SW 1271 (cell line): ENCODE measurements at places on chromosomes 6 and 20.

DNA sequence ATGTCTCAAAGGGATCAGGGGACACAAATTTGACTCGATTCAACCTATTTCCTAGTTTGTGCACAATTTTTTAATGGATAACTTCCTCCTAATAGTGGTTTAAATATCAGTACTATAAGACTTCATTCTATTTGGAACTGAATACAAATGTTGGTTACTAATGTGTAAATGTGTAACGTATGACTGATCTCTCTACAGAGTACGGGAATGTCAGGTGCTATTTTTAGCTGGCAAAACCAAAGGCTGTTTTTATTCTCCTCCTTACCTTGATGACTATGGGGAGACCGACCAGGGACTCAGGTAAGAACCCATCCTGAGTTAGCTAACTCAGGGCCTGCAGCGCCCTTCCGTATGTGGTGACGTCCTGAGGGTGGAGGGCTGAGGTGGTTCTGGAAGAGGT lies 33.0 kb downstream of the PRPH2 start:
- DNase-seq = no peak

DNA sequence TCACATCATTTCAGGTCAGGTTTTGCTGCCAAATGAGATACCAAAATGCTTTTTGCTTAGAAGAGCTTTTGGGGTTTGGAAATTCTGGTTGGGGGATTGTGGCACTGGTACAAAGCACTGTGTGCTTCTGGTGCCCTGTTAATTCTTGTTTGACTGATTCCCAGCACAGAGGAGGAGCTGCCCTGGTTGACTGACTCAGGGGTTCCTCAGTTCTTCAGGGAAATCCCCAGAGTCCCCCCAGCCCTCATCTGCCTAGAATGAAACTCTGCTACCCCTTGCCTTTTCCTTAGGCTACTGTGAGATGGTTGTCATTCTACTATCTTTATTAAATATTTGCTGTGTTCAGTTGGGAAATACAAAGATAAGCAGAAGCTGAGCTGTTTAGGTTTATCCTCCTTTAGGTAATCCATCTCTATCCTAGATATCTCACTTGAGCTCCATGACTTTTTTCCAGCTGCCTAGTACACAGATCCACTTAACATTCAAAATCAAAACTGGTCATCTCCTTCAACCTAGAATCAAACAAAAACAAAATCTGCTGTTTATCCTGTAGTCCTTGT lies 24.9 kb upstream of the TSPYL1 start:
- DNase-seq = no peak

- DNase-seq = no peak
Measured at GRCh38 chr20:56656632-56657031, 27.5 kb downstream of the TFAP2C start.

DNA sequence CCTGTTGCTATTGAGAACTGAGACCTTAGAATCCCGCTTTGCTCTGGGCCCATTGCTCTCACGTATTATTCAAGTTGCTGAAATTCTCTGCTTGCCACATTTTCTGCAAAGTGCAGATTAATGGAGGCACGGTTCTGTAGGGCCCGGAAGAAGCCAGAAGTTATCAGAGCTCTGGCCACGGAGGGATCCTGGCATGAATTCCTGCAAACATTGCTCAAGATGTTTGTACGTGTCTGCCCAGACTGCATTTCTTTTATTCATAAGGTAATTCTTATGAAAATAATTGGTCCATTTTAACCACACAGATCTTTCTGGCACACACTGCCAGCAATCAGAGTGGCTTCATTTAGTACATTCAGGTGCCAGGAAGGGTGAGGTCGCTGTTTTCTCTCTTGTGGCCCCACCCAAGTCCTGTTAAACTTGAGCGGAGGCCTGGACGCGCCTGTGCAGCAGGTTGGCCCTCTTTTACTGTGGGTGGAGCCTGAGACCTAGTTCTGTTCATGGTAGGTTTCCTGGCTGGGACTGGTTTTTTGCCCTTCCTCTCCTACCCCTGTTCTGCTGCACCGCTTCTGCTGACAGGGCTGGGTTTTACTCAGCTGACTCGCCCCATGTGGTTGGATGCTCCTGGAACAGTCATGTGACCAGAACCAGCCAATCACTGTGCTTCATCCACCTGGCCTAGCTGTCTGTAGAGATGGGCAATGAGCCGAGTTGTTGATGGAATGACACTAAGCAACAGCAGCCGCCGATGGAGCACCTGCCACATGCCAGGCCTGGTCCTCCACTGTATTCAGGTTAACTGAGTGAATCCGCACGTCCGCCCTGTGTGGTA lies 230.2 kb downstream of the CDH4 start:
- no peak for DNase-seq

- DNase-seq = no peak
Measured at GRCh38 chr6:142907544-142907943, 37.4 kb downstream of the HIVEP2 start.

DNA sequence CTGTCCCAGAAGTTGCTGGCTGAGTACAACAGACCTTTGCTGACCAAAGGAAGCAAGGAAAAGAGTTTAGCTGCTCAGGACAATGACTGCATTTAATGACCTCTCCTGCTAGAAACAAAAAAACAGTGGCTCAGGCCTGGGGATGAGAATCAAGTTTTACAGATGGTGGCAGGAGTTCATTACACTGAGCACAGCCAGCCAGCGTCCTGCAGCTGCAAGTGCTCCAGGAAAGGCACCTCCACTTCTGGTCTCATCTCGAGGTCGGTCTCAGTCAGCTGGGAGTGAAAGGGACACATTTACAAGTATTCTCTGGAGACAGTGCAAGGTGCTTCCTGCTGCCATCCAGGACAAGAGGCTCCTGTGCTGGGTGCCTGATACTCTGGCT lies 362.7 kb downstream of the THBS2 start:
- no peak for DNase-seq

- DNase-seq = no peak
Measured at GRCh38 chr6:127464881-127465459, 5.8 kb upstream of the KIAA0408 start.

- no peak for DNase-seq
Measured at GRCh38 chr20:47484303-47484702, 17.4 kb upstream of the NCOA3 start.

- DNase-seq = no peak
Measured at GRCh38 chr6:3324262-3324942, 65.7 kb downstream of the PSMG4 start.

DNA sequence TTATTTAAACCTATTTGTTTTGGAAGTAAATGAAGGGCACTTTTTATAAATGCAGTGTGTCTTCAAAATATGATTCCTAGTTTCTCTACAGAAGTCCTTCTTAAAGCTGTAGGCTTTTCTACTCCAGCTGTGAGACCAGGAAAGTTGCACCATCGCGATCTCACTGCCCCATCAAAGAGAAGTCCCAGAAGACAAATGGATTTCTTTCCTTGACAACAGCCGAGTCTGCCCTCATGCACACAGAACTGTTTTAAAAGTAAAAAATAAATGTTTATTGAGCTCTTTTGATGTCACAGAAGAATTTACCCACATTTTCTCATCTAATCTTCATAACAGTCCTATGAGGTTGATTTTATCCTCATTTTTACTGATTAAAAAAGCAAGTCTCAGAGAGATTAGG lies 324.4 kb upstream of the NT5E start:
- no peak for DNase-seq

GRCh38 chr6:90369651-90370050 lies 73.0 kb upstream of the BACH2 start:
- no peak for DNase-seq

DNA sequence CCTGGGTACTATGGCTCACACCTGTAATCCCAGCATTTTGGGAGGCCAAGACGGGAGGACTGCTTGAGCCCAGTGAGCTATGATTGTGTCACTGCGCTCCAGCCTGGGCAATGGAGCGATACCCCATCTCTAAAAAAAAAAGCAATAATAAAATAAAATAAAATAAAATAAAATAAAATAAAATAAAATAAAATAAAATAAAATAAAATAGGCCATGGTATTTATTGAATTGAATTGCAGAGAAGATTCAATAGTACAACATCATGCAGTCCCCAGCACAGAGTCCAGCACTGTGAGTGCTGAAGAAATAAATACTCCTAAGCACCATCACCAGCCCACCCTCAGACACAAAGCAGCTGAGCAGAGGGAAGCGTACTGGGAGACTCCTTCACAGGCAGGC lies 144.7 kb downstream of the RALGAPA2 start:
- no peak for DNase-seq

GRCh38 chr6:66029391-66029790 lies 322.4 kb upstream of the EYS start:
- no peak for DNase-seq

DNA sequence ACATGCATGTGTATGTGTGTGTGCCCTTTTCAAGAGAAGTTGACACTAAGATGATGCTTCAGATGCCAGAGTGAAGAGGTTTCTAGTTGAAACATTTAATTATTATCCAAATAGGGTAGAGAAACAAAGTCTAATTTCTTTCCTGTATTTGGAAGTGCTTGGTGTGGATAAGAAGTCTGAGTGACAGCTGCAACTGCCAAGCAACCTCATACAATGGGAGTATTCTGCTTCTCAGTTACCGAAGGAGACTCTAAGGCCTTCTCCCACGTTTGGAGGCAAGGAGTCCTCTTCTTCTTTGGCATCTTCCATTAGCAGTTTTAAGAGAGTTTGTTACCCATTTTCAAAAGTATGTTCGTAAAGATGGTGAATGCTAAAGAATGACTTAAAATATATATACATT lies 82.4 kb downstream of the HDGFL1 start:
- no peak for DNase-seq

- no peak for DNase-seq
Measured at GRCh38 chr6:71733970-71734899, 152.1 kb upstream of the RIMS1 start.

DNA sequence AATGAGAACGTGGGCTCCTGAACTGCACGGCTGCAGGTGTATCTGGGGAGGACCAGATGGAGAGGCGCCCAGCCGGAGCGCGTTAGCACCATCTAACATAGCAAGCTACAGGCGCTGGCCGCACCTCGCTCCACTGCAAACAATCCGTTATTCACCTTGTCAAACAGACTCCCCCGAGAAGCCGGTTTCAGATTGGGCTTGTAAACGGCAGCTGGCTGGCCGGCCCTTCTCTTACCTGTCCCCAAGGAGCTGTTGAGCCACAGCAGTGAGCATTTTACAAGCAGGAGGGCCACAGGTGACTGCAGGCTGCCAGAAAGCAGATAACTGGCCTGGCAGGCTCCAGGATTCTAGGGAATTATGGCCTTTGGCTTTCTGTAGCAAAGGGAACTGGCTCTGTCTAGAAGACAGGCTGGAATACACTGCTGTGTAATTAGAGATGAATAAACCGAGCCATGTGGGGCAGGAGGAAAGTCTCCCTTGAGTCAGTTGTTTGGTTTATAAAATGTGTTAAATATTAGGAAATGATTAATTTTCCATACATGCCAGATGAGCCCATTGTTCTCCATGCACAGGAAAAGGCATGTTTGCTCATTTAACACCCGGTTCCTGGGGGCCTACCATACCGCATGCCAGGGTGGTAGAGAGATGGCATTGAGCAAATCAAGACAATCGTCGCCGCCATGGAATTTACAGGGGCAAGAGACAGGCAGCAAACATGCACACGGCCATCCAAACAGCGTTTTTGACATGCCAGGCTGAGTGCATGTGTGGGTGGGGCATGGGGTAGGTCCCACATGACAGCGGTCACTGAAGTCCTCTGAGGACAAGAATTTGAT lies 159.3 kb downstream of the NFATC2 start:
- DNase-seq = no peak

DNA sequence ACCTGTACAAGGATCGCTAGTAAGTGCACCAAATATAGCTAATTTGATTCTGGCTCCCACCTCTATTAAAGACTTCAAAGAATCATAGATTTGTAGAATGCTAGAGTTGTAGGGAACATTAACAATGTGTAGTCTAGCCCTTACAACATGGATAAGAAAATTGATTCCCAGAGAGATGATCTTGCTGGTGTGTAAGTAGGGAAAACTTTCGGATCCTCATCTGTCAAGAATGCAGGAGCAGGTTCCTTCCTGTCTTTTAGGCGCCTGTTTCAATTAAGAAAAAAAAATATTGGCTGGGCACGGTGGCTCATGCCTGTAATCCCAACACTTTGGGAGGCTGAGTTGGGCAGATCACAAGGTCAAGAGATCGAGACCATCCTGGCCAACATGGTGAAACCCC lies 12.3 kb upstream of the RNF39 start:
- DNase-seq = no peak

GRCh38 chr6:39887692-39888450 lies 46.4 kb downstream of the MOCS1 start:
- DNase-seq = no peak

DNA sequence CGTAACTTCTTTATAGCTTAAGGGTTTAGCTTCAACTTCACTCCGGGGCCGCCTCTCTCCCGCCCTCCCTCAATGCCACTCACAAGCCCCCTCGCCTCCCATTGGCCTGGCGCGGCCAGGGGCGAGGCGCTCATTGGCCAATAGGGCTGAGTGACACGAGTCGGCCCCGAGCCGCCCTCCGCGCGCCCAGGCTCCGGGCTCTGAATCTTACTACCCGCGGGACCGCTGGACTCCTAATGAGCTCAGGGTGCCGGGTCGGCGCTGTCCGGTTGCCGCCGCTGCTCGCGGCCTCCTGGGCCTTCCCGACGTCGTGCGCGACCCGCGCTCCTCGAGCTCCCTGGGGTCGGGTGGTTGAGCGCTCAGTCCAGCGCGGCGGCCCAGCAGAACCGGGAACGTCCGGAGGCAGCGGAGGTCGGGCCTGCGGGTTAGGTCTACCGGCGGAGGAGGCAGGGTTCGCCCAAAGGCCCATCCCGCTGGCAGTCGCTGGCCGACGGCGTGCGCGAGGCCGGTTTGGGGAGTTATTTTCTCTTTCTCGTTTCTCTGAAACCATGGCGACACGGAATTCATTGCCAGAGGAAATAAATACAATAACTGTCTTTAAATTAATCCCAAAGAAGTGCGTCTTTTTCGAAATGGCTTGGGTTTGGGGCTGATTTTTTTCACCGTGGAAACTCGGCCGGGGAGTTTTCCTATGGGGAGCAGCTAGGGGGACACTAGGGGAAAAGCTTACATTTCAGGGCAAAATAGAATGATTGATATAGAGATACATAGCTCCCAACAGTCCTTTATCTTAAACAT lies at the start of gene SIM1:
Gene SIM1 (minus strand): TSS at position 19 of the 798 bp plus-strand sequence. CDS start 1,453 bp downstream, outside the sequence.
- no peak for DNase-seq

DNA sequence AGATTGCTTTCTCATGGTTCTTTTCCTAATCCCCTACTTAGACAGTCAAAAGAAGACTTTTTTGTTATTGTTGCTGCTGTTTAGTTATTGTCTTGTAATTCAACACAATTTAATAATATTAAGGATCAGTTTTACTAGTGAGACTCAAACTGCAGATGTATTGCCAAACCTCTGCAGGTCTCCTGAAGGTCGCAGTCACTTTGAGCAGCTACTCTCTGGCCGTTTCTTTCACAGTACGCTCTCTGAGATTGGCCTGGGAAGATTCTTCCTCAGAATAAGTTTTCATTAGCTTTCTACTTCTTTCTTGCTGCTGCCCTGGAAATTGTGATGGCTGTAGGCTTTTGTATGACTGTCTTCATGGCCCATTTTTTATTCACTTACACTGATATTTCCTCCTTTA lies 930.8 kb downstream of the QKI start:
- DNase-seq = no peak
